ENCODE measurements at places on chromosomes 2 and 18. TPM values are rescaled to one million over a fixed set of nuclear protein-coding genes. Genes with fewer than 3 reads are reported as not detected.

The IL18R1 gene
- polyA plus RNA-seq, result 1.1 TPM

DNA sequence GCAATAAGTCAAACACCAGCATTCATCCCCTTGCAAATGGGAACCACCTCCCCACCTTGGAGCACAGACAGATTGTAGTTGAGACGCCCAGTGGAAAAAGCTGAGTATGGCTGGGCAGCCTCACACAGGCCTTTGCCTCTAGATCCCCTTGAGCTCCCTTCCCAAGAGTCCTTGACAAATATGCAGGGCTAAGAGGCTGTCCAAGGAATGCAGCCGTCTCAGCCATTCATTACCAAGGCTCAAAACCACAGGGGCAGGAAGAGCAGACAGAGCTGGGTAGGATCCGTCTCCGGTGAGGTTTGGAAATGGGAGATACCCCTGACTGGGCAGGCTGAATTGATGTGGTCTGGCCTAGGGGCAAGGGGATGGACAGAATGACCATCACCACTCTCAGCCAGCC is 557.1 kb downstream of the TNS1 start:
- no peak for DNase-seq

- no peak for DNase-seq
Measured at GRCh38 chr2:608297-608696, 68.9 kb downstream of the TMEM18 start.

GRCh38 chr2:136437461-136437860 is 319.5 kb upstream of the CXCR4 start:
- DNase-seq, result no peak

The TMEM185B gene
- 32.3 TPM for polyA plus RNA-seq

DNA sequence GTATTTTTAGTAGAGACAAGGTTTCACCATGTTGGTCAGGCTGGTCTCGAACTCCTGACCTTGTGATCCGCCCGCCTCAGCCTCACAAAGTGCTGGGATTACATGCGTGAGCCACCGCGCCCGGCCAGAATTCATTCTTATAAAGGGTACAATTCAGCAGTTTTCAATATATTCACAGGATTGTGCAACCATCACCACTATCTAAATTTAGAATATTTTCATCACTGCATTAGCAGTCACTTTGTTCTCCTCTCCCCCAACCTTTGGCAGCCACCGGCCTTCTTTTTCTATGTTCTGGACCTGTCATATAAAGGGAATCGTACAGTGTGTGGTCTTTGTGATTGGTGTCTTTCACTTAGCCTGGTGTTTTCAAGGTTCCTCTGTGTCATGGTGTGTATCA is 40.7 kb downstream of the TCF7L1 start:
- DNase-seq, result peak; percentile 42

The MFF gene
- 301 TPM for polyA plus RNA-seq

The GDF7 gene
- 0.03 TPM for polyA plus RNA-seq

The ALPI gene
- not detected for polyA plus RNA-seq

The ANKAR gene
- polyA plus RNA-seq, result 3.1 TPM

DNA sequence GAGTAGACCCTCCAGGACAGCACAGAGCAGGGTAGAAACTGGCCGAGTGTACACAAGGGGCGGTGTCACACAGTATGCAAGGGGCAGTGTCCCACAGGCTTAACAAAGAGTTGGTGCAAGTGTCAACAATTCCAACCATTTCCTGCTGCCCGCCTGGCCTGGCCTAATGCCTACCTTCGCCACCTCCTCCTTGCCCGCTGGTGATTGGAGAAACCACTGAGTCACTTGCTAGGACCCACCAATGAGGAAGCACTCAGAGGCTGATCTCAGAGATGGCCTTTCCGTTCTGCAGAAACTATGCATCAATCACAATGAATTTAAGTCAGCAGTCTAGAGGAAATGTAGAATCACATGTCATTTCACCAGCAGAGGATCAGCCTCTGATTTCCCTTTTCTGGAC is 263.3 kb upstream of the PKDCC start:
- no peak for DNase-seq

DNA sequence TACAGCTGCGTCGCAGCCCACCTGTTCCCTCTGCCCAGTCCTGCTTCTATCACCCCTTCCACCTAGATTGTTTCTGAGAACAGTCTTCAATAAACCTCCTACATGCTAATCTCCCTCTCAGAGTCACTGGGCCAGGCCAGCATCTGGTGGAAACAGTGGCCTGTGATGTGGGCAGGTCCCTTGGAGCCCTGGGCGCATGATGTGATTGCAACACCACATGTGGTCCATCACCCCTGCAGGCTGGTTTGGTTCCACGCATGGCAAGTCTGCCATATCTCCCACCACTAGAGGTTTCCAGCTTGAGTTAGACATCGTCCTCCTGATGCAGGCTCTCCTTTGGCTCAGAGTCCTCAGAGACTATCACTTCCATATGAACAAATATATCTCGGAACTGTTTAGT is 83.5 kb downstream of the PRKCE start:
- peak; percentile 23 for DNase-seq

GRCh38 chr18:65721619-65722018 is 29.2 kb upstream of the CDH7 start:
- no peak for DNase-seq

GRCh38 chr18:64972545-64972944 is 778.3 kb upstream of the CDH7 start:
- DNase-seq, result no peak

The CFAP210 gene
- not detected for polyA plus RNA-seq

The CHRNG gene
- polyA plus RNA-seq, result not detected

GRCh38 chr2:52518678-52519077 is 1248.9 kb upstream of the CHAC2 start:
- no peak for DNase-seq

- peak; percentile 6 for DNase-seq
Measured at GRCh38 chr2:53559302-53559966, 208.2 kb upstream of the CHAC2 start.

DNA sequence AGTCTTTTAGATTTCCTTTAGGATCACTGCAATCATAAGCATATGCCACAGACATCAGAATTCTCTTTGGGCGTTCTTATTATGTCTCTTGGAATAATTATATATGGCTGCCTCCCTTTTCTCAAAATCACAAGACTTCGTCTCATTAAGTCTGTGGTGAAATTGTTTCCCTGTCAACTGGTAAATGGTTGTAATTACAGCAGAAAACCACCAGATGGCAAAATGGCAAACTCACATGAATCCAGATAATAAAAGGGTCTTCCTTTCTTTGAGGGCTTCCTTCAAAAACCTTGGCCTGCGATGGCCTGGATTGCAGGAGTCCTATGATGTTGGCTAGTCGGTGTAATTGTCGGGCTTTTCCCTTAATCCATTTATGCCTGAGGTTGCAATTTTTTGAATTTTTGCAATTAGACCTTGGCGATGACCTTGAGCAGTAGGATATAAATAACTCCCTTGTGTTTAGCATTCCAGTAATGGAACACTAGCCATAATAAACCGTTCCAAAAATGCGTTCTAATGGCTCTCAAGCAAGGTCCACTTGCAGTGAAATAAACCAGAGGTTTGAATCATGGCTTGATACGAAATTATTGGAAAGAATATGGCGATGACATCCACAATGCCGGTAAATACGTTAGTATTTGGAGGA is 656.4 kb downstream of the MBD2 start:
- DNase-seq, result peak; percentile 50
